Right renal cortex interstitium (tissue), 3 donors: ENCODE measurements at places on chromosomes 3 and 15.

- no peak for DNase-seq
Measured at GRCh38 chr3:102002056-102002455, 152.7 kb downstream of the NFKBIZ start.

DNA sequence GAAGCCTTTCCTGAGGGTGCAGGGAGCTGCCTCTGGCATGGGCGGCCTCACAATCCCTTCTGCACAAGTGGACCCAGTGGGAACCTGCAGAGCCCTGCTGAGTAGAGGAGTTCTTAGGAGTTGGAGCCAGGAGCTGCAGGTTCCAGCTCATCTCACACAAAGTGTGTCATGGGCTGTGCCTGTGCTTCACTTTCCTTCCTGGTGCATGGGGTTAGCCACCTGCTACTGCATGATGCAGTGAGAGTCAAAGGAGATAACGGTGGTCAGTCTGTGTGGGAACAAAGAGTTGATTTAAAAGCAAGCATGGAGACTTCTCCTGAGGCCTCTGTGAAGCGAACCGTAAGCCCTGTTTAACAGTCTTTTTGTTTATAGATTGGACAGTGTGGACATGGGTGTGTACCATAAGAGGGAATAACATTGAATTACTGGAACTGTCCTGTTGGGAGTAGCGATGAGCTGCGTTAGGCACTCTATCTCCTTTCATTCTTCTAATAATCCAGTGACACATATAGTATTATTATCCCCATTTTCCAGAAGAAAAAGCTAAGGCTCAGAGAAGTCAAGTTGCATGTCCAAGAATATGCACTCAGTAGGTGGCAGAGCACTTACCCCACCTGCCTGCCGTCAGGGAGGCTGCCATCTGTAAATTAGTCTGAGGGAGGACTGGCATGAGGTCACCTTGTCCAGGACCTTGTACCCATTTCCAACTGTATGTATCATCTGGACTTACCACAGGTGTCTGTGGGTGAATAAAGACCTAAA lies 68.7 kb upstream of the PRR23C start:
- no peak for DNase-seq

- DNase-seq = no peak
Measured at GRCh38 chr3:71005702-71006321, 577.7 kb downstream of the FOXP1 start.

DNA sequence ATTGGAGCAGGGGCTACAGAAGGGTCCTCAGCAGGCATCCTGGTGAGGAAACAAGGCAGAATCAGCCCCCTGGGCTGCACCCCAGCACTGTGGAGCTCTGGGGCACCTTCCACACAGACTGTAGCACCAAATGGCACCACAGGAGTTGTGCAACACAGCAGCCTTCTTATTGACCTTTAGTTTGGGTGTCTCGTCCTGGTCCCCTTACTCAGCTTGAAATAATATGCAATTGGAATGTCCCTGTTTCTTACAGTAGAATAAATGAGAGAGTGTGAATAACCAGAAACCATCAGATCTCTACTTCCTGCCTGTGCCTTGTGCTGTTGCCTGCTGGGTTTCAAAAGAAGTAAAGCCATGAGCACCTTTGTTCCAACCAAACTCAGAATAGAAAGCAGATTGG lies 44.5 kb downstream of the RPLP1 start:
- DNase-seq = no peak

DNA sequence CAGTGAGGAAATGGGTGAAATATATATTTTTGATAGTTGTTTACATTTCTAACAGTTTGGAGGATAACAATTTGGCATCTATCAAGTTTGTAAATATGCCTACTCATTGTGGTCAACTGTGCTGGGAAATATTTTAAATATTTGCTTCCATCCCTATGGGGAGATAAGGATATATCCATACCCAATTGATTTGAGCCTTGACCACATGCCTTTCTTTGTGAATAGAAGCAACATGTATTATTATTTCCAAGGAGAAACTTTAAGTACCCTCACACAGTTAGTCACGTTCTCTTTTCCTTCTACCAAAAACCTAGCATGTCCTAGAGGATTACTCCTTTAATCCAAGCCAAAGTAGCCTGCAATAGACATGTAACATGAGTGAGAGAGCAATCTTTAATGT lies 245.4 kb upstream of the CBLB start:
- no peak for DNase-seq

DNA sequence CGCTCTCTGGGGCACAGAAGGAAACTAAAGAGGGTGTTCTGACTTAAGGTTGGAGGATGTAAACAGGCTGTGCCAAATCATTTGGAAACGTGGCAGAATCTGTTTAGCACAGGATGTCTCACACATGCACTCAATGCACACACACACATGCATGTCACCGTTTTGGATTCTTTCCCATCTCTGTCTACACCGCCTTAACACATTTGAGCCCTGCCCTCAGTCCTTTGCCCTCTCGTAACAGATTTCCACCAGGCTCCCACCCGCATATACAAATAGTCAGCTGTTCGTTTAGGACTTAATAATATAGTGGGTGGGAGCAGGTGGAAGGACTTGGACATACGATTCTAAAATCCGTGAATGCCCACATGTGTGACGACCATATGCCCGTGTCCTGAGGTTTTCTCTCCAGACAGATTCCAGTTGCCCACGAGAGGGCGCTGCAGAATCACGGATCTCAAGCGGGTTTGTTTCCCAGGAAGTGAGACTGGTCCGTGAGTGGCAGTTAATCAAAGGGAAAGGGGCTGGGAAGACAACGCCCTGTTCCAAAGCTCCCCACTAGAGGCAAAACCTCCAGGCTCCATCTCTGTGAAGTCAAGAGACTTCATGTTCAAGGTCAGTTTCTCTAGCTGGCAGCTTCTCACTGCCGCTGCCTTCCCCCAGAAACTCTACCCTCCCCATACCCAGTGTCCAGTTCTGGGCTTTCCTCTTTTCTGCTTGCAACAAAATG lies 44.5 kb downstream of the NOX5 start:
- peak; percentile 83 for DNase-seq

DNA sequence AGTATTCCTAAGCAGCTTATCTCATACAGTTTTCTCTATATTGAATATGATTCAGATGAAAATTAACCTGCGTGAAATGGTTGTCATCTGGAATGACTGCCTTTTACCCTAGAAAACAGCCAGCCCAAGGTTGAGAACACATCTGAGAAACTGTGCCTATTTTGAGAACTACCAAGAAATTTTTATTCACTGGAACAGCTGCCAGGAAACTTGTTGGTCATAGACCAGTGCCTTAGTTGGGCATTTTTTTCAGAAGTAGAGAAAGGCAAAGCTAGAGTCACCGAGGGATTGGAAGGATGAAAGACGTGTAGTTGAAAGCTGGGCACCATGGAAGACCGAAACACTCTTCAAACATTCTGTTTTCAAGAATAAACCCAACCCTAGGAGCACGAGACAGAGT lies 277.1 kb downstream of the LPP start:
- no peak for DNase-seq

- no peak for DNase-seq
Measured at GRCh38 chr3:171201825-171202224, 175.3 kb upstream of the SLC2A2 start.

DNA sequence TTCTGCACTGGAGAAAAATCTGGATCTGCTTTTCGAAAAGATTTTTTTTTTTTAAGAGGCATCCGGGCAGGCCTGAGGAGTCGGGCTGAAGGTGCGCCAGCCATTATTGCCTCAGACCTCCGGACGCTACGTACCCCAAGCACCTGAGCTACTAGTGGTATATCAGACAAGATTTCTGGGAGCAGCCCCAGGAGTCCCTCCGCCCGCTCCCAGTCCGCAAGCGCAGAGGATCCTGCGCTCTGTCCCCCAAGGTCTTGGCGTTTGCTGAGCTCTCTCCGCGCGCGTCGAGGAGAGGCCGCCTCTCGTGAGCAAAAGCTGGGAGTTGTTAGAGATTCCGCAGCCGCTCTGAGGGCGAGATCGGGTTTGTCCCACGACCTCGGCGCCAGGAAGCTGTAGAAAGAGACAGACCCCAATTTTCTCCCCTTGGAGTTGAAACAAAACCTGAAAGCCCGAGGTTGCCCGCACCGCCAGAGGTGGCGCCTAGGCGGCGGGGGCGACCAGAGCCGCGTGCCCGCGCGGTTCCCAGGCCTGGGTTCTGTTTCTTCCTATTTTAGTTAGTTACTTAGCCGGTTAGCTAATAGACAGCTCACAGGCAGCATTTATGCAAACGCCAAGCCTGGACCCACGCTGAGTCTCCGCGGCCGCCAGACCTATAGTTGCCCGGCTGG lies 72.5 kb upstream of the POLG start:
- no peak for DNase-seq

- DNase-seq = no peak
Measured at GRCh38 chr15:55989383-55989782, 4.0 kb downstream of the NEDD4 start.

GRCh38 chr15:45117308-45118130 lies 3.4 kb downstream of the DUOXA2 start:
- DNase-seq = no peak

GRCh38 chr15:66877477-66878271 lies 175.6 kb downstream of the SMAD6 start:
- DNase-seq = no peak

- no peak for DNase-seq
Measured at GRCh38 chr3:158846803-158847451, 45.1 kb downstream of the MFSD1 start.

- no peak for DNase-seq
Measured at GRCh38 chr3:71657831-71658530, 67.2 kb downstream of the EIF4E3 start.

GRCh38 chr3:44924457-44925084 lies 50.2 kb downstream of the TGM4 start:
- DNase-seq = no peak

GRCh38 chr3:179072100-179072438 lies 460 bp upstream of the ZMAT3 start:
- peak; percentile 13 for DNase-seq

GRCh38 chr15:47691882-47692281 lies 25.4 kb upstream of the SEMA6D start:
- no peak for DNase-seq

GRCh38 chr15:51775967-51776816 lies 24.8 kb downstream of the TMOD2 start:
- DNase-seq = no peak

DNA sequence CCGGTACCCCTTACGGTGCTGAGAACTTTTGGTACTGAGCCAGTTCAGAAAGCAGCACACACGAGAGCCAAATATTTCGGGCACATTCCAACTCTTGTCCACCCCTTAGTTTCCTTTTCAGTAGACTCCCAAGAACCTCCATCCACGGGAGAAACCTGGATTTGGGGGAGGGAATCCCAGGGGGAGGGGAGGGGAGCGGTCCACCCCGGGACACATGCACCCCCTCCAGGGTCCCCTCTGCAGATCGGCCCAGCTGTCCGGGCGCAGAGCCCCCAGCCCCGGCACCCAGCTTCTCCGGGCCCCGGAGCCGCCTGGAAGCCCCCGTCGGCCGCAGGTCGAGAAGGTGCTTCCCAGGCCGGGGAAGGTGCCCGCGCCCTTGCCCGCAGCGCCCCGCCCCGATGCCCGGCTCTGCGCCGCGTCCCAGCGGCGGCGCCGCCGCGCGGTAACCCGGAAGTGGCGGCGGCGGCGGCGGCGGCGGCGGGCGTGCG lies 455 bp upstream of the ABHD17C start:
- DNase-seq = no peak

- no peak for DNase-seq
Measured at GRCh38 chr3:9569054-9569453, 15.4 kb upstream of the LHFPL4 start.

DNA sequence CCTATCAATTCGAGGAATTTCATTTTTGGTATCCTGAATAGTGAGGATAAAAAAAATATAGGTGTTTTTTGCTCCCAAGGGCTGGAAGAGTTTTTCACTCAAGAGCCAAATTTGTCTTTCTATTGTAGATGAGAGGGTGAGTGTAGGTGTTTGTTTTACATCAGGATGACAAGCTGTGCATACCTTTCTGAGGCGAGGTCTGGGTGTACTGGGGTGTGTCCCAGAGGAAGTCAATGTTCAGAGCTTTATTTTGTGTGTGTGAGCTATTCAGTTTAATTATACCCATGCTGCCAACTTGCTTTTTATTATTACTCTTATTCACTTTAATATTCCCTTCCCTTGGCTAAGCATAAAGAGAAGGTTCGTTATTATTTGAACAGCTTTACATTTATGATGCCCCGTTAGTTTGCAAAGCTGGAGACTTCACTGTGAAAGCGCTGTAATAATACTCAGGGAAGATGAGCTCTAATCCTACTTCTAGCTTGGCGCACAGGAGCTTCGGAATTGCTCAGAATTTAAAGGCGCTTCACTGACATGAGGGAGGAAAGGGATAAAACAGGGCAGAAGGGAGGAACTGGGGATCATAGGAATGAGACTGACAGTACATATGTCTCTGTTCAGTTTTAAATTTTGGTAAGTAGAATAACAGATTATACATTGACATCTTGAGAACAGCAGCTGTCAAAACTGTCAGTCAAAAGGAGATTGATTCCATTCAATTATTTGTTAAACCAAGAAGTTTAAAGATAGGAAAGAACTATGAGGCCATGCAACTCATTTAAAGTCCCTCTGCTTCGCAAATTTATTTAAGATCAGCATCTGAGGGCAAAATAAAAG lies 117.7 kb upstream of the TP63 start:
- no peak for DNase-seq

GRCh38 chr3:30258426-30259392 lies 347.7 kb upstream of the TGFBR2 start:
- no peak for DNase-seq

GRCh38 chr3:171984883-171985282 lies 54.5 kb upstream of the FNDC3B start:
- DNase-seq = no peak

- no peak for DNase-seq
Measured at GRCh38 chr15:49122541-49123062, 32.8 kb downstream of the COPS2 start.

- no peak for DNase-seq
Measured at GRCh38 chr15:85019815-85020590, 38.3 kb downstream of the PDE8A start.

GRCh38 chr3:121822973-121823372 lies 11.9 kb downstream of the IQCB1 start:
- no peak for DNase-seq

GRCh38 chr15:101068961-101069653 lies 149.9 kb downstream of the LRRK1 start:
- DNase-seq = no peak

- DNase-seq = no peak
Measured at GRCh38 chr3:37988931-37989525, 1.6 kb upstream of the VILL start.

GRCh38 chr3:31232055-31233025 lies 300.4 kb upstream of the STT3B start:
- no peak for DNase-seq

- DNase-seq = no peak
Measured at GRCh38 chr3:82556113-82556512, 794.7 kb upstream of the GBE1 start.

- no peak for DNase-seq
Measured at GRCh38 chr15:49989498-49989897, 129.5 kb downstream of the ATP8B4 start.
